ENCODE measurements at places on chromosomes 12 and 14.
A peak's percentile ranks its signal among the peaks of the same experiment; 100 is the strongest.

- DNase-seq: no peak
These were observed 14.7 kb downstream of the RIMBP2 start for GRCh38 chr12:130701402-130701744.

- DNase-seq: no peak
These were observed 13.2 kb upstream of the LGALS3 start for GRCh38 chr14:55115861-55116245.

DNA sequence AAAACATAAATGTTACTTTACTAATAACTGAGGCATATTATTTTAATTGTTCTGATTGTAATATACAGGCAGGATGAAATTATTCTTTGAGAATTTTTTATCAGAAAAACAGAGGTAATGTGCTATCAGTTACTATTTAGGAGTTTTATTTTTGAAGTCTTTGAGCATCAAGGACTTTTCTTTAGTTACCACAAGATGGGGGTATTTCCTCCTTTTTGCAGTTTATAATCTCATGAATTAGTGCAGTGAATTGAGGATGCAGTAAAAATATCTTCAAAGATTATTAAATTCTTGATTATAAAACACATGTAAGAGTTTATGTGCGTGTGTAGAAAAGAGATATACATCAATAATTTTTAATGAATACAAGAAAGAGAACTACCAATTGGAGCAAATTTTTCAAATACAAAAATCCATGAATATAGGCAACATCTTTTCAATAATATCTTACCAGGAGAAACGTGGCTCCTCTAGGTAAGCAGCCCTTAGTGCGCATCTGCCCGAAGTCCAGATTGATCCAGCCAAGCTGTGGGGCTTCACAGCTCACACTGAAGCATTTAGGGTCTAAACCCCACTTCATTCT, 71.6 kb downstream of the ERGIC2 start:
- no peak for DNase-seq

- DNase-seq: no peak
These were observed 248.8 kb upstream of the PWP1 start for GRCh38 chr12:107436836-107437235.

DNA sequence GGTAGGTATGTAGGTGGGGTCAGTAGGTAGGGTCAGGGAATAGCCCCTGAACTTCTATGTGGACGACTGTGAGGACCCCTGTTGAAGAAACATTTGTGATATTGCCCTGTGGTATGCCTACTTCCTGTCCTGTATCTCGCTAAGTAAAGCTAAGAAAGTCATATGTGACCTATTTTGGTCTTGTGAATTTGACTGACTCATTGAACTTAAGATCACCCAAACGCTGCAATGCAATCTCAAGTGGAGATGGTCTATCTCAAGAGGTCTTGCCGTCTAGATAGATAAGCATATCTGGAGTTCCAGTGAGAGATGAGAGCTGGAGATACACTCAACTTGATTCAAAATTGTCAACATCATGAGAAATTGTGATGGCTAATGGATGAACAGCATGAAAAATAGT, 73.8 kb downstream of the TRAFD1 start:
- no peak for DNase-seq

- DNase-seq: no peak
These were observed 349.5 kb downstream of the GXYLT1 start for GRCh38 chr12:41795051-41795600.

- no peak for DNase-seq
These were observed 1796.3 kb upstream of the FLRT2 start for GRCh38 chr14:83733670-83734069.

DNA sequence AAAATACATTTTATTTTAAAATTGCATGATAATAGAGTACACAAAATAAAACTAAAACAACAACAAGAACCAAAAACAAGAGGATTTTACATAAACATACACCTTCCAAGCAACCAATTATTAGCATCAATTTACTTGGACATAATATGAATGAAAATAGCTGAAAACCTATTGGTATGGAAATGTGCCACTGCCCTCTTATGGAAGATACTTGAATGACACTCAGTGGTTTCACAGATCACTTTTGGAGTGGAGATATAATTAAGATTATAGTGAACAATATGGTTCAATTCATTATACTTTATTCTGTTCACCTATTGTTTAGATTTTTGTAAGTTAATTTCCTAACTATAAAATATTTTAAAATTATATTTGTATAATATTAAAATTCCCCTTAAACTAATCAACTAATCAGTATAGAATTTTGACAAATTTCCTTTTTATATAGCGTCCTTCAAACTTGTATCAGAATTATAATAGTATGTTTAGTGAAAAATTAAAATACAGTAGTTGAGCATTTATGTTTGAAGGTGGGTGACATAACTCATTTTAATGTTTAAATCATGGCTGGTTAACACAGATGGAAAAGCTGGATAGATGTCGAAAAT, 70.1 kb downstream of the SLC6A15 start:
- peak; percentile 37 for DNase-seq

GRCh38 chr14:91883753-91884152, 16.4 kb upstream of the TC2N start:
- DNase-seq: no peak

GRCh38 chr12:27107986-27108385, 25.6 kb upstream of the C12orf71 start:
- no peak for DNase-seq

DNA sequence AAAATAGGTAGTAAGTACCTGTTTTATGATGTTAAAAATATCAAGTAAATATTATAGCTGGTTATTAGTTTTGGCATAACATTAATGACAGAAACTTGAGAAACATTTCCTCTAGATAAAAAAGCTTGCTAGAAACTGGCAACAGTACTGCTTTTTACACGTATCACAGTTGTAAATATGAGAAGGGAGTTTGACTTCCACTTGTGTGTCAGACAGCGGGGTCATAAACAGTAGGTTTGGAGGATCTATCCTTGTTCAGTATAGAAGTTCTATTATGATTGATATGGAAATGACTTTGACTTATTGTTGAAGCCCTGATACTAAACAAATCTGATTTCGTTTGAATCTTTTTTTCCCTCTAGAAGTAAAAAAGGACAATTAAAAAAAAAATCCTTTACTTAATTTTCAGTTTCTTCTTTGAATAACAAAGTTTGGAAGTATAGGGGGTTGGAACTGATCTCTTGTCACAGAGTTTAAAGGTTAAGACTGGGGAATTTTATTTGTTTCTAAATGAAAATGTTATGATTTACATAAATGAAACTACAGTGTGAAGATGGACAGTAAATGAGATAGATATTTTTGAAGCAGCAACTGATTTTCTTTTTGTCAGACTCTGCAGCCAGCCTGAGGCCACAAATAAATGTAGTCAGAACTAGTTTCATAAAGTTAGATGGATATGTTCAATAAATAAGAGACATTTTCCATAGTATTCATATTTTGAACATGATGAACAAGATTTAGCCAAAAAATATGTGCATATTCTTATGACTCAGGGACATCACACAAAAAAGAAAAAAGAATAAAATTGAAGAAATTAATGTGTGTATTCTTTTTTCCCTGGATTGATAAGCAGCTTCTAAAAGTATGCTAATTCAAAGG, 50.1 kb downstream of the WNK1 start:
- DNase-seq: no peak

- no peak for DNase-seq
These were observed 24.0 kb downstream of the SYT1 start for GRCh38 chr12:78888568-78888967.

Data from D341Med (cell line).